ENCODE measurements at places on chromosomes 11 and 22.

- no peak for DNase-seq
These were observed 28.2 kb downstream of the DKK3 start for GRCh38 chr11:11980200-11980599.

DNA sequence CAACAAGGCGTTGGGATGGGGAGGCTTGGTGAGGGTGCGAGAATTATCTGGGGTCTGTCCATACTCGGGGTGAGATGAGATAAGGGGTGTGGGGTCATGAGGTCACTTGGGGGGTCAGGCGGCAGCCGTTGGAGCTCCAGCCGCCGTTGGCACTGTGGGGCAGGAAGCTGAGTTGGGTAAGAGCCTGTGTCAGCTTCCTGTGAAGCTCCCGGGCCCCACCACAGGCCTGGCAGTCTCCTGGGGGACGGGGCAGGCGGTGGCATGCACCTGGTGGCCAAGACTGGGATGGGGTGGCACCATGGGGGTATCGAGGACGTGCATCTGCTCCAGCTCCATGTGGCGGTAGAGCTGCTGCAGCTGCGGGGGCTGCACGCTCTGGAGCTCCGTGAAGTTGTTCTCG, 7.1 kb upstream of the MYBPC3 start:
- DNase-seq = no peak

DNA sequence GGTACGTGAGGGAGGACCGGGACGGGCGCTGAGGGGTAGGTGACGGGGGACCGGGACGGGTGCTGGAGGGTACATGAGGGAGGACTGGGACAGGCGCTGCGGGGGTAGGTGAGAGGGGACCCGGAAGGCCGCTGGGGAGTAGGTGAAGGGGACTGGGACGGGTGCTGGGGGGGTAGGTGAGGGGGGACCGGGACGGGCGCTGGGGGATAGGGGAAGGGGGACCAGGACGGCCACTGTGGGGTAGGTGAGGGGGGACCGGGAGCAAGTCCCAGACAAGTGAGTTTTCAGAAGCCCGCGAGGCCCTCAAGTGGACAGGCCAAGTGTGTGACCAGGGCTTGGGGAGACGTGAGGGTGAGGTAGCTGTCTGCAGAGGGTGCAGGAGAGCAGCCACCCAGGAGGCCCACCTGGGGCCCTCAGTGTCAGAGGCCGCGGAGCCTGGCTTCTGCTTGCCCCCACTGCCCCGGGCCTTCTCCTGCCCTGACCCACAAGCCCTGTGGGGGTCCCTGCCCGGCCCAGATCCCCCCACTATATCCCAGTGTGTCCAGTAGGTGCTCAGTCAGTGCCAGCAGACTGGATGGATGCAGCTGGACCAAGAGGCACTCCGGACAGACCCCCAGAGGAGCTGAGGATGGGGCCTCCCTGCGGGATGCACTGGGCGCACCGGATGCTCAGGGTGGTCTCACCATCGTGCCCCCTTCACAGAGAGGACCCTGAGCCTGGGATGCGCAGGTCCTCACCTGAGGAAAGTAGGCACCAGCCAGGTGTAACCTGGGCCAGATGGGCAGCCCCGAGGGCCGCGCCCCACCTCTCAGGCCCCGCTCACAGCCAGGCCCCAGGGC, 44.2 kb upstream of the TH start:
- DNase-seq = no peak

- DNase-seq = no peak
These were observed 195.3 kb upstream of the MTMR2 start for GRCh38 chr11:96119211-96119610.

DNA sequence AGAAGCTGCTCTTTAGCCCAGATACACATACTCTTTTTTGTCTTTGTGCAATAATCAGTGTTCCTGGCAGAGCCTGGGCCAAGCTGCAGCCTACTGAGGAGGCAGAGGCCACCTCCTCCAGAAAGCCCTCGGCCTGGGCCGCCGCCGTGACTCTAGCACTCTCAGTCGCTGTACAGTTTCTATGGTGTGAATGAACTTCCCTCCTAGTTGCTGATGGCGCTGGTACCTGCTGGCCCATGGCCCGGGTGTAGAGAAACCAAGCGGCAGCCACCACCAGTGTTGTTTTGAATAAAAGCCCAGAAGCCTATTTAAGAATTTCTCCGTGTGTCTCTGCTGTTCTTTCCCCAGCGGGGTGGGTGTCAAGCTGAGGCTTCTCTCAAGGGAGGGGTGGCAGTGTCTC, 118.9 kb downstream of the CACNA1I start:
- DNase-seq = no peak

- no peak for DNase-seq
These were observed 120.9 kb downstream of the ST3GAL4 start for GRCh38 chr11:126476266-126476924.

DNA sequence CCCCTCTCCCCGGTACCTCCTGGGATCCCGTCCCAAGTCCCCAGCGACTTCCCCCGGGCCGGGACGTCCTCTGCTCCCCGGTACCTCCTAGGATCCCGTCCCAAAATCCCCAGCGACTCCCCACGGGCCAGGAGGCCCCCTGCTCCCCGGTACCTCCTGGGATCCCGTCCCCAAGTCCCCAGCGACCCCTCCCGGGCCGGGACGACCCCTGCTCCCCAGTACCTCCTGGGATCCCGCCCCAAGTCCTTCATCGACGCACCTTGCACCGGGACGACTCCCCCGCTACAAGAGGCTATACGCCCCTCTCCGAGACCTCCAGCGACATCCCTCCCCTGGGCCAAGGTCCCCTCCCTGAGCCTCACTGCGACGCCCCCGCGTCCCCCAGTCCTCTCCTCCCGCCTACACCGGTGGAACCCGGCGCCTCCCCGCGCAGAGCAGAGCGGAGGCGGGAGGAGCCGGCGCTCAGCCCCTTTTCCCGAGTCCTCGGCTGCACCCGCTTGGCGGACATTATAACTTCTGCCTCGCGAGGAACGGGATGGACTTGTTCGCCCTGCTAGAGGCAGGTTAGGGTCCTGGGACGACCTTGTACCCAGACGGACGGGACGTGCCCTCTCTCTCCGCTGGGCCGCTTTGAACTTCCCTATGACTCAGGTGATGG, 912 bp downstream of the KREMEN1 start:
- DNase-seq = no peak

GRCh38 chr11:78265326-78265725, 76.6 kb downstream of the USP35 start:
- no peak for DNase-seq

DNA sequence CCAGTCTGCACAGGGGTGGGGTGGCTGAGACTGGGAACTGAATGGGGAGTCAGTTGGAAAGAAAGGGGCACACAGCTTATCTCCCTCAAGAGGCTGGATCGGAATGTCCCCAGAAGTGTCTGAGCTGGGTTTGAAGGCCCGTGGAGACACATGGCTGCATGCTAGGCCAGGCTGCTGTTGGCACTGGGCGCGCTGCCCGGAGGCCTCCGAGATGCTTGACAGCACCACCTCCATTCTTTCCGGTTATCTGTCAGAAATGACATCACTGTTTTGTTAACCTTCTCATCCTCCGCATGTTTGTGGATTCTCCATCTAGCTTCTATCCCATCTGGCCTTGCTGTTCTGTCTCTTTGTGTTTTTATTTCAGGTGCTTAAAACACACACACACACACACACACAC, 85.5 kb downstream of the APIP start:
- DNase-seq = no peak

DNA sequence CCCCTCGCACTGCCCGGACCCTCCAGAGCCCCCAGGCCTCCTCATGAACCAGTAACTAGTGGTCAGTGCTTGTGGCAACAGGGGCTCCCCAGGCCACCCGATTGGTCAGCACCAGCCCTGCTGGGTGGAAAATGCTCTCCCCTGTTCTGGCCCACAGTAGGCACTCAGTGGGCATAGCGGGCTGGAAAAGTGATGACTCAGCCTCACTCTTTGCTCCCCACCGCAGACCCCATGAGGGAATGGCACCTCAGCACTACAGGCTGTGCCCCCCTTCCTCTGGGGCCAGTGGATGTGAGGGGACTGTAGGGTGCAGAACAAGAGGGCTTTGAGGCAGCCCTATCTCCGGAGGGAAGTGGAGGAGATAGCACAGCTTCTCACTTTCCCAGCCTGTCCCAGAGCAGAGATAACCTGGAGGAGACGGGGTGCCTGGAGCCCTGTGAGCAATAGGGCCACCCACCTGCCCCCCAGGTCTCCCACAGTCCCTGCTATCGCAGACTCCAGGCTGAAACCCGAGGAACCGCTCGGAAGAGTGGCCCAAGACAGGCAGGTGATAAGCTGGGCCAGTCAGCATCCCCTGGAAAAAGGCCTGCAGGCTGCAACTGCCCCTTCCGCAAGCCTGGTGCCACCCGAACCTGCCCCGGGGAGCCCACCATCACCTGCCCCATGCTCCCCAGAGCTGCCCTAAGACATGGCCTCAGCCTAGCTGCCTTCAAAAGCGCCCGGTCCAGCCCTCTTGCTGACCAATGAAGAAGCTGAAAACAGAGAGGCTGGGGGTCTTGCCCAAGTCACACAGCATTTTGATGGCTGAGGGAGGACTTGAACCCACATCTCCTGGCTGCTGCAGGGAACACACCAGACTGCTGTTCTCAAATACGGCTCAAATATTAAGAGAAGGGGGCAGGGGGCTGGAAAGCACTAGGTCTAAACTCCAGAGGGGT, 29.4 kb upstream of the PDGFB start:
- DNase-seq = no peak

- no peak for DNase-seq
These were observed 143.7 kb downstream of the PKNOX2 start for GRCh38 chr11:125308246-125308645.

DNA sequence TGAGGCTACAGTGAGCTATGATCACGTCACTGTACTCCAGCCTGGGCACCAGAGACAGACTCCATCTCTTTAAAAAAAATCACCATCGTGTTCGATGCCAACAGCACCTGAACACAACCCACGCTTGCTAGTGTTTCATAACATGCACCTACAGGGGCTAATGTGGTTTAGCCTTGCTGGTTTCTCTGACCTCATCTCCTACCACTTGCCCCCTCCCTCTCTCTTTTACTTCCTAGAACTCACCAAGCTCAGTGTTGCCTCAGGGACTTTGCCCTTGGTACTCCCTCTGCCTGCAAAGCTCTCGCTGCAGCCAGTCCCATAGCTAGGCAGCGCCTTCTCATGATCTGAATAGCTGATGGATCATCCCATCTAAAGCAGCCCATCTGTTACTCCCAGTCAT, 99.8 kb downstream of the FBXO7 start:
- DNase-seq = no peak

DNA sequence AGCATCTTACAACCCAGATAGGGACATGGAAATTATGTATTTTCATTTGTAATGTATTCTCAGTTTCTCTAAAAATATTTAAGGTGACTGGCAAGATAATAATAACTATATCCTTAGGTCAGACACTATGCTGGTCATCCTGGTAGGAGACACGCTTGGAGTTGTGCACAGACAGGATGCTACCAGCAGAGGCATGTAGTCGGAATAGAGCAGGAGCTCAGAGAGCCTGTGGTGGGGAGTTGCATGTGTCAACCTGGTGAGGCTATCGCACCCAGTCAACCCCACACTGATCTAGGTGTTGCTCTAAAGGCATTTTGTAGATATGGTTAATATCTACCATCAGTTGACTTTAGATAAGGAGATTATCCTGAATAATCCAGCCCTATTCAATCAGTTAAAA, 318.5 kb downstream of the MIAT start:
- DNase-seq = no peak

- peak; percentile 78 for DNase-seq
These were observed 646 bp upstream of the PATZ1 start for GRCh38 chr22:31346733-31347250.

GRCh38 chr11:48008951-48009270, 28.6 kb downstream of the PTPRJ start:
- no peak for DNase-seq

GRCh38 chr22:37638391-37639069, 939 bp upstream of the SH3BP1 start:
- no peak for DNase-seq

DNA sequence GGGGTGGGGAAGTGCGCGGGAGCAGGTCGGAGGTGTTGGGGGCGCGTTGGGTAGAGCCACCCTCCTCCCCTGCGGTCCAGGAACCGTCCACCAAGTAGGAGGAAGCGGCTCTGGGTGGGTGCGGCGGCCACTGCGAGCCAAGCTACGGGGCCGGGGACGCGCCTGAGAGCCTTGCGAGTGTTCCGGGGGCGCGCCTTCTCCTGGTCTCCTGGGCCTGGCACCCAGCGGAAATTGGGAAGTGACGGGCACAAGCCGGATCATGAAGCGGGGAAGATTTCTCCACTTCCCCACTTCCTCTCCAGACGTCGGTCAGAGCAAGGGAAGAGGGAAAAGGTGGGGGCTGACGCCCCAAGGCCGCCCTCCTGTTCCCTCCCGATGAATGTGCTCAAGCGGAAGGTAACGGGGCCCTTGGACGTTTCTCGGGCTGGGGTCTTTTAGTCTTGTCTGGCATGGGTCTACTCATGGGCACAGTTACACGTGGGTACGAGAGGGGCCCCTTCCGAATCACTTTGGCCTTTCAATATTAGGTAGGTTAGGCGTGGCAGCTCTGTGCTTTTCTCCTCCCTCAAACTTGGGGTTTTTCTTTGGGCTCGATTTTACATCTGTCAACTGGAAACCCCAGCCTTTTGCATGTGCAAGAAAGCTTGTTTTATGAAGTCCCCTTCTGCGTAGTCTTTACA, 865 bp downstream of the RBM14 start:
- DNase-seq = no peak

DNA sequence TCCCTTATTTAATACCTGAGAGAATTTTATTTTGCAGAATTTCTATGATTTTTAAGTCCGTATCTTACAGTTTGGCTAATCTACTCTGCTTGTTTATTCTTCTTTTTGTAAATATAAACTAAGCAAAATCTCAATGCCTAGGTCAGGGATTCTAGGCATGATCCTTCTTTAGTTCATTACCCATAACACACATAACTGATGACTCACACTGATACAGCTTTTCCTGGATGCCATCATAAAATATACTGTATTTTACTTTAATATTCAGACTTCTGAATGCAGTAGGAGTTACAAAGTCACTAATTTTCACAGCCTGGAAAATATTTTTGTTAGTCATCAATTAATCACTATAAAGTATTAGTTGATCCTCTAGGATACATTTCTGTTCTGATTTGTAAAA, 898.2 kb upstream of the RAG2 start:
- DNase-seq = no peak

- no peak for DNase-seq
These were observed 93.6 kb upstream of the CRYBB3 start for GRCh38 chr22:25105817-25106650.

Measured in globus pallidus (tissue), 1 donor.